Pons (tissue), 1 donor: ENCODE measurements at places on chromosomes 7 and 10.
A peak's percentile ranks its signal among the peaks of the same experiment; 100 is the strongest.

GRCh38 chr7:91291902-91292301, 27.7 kb downstream of the FZD1 start:
- no peak for DNase-seq

GRCh38 chr7:81330108-81330507, 411.3 kb upstream of the SEMA3C start:
- DNase-seq, result no peak

- DNase-seq, result no peak
Measured at GRCh38 chr10:34229917-34230316, 585.2 kb downstream of the PARD3 start.

DNA sequence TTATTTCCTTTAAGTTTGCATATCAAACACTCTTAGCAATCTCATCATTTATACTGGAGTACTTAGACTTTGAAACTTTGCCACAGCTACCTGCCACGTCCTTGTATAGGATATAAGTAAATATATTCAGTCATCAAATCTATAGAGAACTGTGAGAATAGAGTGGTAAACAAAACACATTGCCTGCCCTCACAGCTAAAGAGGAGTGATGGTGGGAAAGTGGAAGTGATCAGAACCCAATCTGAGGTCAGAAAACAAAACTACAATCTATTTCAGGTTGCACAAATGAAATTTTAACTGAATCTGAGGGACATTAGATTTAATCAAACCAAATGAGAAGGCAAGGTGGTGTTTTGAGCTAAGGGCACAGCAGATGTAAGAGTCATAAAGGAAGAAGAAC, 74.8 kb downstream of the ZEB1 start:
- no peak for DNase-seq

DNA sequence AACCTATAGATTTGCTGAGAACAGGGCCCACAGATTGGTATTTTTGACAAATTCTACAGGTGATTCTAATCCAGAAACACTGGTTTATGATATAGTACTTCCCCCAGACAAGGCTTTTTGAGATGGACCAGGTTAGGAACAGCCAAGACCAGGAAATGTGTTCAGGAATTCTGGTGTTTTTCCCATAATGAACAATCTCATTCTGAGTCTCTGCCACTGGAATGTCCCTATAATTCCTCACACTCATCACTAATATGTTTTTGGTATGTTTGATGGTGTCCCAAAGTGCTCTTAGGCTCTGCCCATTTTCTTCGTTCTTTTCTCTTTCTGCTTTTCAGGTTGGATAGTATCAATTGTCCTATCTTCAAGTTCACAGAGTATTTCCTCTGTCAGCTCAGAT, 107.2 kb upstream of the IGFBP3 start:
- DNase-seq, result no peak

GRCh38 chr7:102291056-102291915, 4.6 kb downstream of the SH2B2 start:
- DNase-seq, result no peak

DNA sequence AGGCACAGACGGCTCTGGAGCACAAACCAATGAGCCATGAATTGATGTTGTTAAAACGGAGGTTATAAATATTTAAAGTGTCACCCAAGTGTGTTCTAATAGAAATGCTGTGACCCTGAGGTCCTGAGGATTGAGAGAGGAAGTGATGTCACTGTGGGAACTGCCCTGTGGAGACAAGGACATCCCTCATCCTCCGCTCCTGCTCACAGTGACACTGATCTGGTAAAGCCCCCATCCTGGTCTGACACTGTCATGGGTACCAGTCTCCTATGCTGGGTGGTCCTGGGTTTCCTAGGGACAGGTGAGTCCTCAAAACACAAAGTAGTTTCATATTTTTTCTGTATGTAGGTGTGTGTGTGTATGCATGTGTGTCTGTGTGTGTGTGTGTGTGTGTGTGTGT, 237.9 kb upstream of the PRSS1 start:
- no peak for DNase-seq

GRCh38 chr10:115001506-115002381, 63.7 kb downstream of the TRUB1 start:
- peak; percentile 36 for DNase-seq

- no peak for DNase-seq
Measured at GRCh38 chr10:4733843-4734224, 92.2 kb upstream of the AKR1E2 start.

- DNase-seq, result no peak
Measured at GRCh38 chr7:142629588-142630260, 119.5 kb upstream of the PRSS1 start.

- no peak for DNase-seq
Measured at GRCh38 chr10:123204127-123204461, 49.9 kb downstream of the BUB3 start.

- no peak for DNase-seq
Measured at GRCh38 chr7:151393031-151393977, 16.5 kb downstream of the WDR86 start.

DNA sequence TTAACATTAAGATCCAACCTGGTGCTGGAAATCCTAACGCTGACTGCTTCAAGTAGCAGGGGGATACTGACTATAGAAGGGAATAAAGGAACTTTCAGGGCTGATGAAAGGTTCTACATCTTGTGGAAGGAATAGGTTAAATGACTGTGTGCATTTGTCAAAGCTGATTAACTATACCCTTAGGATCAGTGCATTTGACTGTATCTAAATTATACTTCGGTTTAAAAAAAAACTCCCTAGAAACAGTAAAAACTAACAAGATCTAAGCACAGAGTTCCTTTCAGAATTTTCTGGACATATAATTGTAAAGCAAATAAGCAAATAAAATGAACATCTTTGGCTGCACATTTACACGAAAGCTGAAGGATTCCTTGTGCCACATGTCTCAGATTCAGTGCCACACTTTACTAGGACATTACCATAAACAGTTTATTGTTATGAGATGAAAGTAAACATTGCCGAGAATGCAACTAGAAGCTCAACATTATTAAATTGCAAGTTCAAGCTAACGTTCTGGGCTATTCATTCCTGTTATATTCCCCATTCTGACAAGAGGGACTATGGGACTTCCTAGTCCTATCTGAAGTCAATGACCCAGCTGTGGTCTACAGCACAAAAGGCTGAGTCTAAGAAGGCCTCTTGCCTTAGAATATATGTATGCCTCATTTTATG, 20.7 kb downstream of the ANK3 start:
- peak; percentile 69 for DNase-seq

GRCh38 chr10:51879238-51879637, 179.8 kb upstream of the CSTF2T start:
- DNase-seq, result peak; percentile 29

DNA sequence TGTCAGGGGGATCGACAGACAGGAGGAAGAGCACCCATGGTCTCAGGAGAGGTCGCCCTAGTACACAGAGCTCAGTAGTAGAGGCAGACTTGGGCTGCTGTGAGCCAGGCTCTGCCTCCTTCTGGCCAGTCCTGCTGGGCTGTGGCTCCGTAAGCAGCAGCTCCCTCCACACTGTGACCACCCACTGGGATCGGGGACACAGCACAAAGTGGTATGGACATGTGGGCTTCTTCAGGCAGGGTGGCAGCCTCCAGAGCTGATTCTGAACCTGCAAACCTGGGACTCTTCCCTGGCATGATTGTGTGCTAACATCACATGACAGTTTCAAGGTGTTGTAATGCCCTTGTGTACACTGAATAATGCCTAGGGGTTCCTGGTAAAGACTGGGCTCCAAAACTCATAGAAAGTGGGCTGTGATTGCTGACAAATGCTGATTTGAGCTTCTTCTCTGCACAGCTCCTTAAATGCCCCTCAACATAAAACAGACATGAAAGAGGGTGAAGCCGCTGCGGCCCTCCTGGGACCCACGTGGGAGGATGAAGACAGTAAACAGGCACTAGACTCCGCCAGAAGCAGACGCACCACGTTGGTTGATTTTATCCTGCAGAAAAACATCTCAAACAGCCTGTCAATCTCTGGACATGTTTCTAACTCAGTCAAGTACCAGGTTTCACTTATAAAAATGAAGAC, 76.7 kb downstream of the GPR26 start:
- DNase-seq, result no peak

DNA sequence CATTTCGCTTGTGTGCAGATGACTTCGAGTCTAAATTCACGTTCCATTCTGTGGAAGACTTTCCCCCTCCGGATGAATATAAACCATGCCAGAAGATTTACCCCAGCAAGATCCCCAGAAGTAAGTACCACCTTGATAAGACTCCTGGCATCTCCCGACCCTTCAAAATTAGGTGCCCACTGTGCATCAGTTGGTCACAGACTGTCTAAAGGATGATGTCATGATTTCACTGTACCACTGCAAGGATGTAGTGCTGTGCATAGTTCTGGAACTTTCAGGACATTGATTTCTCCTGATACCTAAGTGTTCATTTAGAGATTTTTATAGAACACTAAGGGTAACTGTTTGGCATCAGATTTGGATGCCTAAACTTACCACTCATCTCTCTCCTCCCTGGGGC, 83.0 kb downstream of the WIPF3 start:
- no peak for DNase-seq

DNA sequence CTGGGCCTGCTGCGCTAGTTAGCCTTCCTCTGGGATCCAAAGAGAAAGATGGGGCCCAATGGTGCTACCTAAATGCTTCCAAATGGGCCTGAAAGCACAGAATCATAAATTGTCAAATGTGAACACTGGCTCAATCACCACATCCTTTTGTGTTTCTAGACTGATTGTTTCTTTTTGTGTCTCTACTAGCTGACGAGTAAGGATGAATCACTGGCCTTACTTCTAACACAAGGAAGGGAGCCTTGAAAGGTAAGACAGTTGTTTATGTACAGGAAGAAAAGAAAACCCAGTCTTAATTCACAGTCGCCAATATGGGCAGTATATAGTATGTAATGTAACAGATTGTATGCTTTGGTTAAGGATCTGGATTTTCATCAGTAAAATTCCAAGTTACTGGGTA, 89.5 kb downstream of the ZNF92 start:
- DNase-seq, result no peak

- DNase-seq, result peak; percentile 43
Measured at GRCh38 chr7:102132209-102132752, 154.4 kb upstream of the SH2B2 start.

DNA sequence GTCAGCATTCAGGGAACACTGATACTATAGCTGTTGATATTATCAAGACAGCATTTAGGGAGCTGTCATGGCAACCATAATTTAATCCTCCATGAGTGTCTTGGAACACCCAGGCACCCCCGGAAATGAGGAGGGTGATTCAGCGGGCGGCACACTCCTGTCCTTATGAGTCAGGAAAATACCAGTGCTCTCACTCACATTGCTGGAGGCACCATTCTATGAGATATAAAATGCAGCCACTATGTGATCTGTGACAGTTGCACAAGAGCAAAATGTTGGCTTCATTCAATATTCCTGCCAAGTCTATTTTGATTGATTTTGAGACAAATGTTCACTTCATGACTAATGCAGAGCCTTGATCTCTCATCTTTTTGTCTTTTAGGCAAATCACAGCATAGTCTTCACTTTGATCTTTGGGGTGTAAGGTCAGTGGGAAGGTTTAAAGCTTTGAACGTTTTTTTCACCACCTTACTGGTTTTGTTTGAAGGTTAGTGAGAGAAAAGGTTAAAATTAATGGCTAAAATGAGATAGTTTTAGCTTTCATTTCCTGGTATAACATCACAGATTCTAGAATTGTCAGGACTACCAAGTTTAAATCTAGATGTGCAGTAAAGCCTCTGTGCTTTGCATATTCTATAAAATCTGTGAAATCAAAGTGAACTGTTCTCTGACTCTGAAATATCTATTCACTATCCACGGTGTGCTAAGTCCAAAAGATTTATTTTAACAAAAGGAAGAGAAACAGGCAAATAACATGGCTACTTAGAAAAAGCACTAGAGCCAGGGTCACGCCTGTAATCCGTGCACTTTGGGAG, 12.4 kb upstream of the ARHGAP12 start:
- no peak for DNase-seq

GRCh38 chr7:300546-301290, 10.7 kb downstream of the FOXL3 start:
- no peak for DNase-seq

DNA sequence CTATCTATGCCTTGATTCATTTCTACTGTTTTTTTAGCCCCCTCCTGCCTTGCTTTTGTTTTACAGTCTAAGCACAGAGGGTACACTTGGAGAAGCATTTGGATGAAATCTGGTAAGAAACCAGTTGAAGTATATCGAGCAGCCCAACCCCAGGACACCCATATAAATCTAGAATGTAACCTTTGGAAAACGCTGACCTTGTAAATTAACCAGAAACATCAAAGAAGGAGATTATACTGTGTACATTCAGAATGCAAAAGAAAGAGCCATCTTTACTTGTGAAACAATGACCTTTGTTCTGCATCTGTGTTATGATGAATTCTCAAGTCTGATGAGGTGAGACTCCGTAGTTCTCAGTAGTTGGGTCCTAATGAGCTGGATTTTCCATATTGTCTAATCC, 49.3 kb upstream of the RAB18 start:
- DNase-seq, result peak; percentile 17

DNA sequence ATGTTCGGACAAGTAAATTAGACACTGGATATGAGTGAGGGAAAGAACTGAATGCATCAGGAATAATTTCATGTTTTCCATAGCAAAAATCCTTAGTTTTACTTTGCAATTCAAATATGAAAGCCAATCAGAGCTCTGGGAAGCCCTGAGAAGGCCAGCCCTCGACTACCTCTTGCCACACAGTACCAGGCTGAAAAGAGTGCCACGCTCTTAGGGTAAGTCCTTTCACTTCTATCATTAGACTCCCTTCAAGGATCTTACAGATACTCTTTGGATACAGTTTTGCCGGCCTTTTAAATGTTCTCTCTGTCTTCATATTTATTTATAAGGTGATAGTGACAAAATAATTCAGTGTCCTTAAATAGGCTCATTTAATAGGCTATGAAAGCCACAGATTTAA, 1.9 kb downstream of the COBL start:
- DNase-seq, result peak; percentile 87

DNA sequence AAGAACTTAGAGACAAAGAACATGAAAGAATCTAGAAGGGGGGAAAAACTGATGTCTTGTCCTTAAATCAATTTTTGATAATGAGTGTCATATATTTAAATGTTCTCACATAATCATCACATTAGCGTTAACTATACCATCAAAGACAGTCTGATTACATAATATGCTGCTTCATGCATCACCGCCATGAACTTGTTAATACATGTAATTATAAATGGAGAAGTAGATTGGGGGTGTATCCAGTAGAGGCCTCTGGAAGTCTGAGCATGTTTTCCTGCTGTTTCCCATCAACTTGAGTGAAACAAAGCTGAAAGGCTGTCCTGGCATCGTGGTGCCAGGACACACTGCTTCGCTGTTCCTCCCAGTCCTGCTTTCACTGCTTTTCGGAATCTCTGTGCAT, 48.2 kb downstream of the PRLHR start:
- no peak for DNase-seq

- no peak for DNase-seq
Measured at GRCh38 chr10:44956717-44957706, 2.6 kb upstream of the RASSF4 start.
